ENCODE measurements at places on chromosomes 6 and 20.
A peak's percentile ranks its signal among the peaks of the same experiment; 100 is the strongest.

DNA sequence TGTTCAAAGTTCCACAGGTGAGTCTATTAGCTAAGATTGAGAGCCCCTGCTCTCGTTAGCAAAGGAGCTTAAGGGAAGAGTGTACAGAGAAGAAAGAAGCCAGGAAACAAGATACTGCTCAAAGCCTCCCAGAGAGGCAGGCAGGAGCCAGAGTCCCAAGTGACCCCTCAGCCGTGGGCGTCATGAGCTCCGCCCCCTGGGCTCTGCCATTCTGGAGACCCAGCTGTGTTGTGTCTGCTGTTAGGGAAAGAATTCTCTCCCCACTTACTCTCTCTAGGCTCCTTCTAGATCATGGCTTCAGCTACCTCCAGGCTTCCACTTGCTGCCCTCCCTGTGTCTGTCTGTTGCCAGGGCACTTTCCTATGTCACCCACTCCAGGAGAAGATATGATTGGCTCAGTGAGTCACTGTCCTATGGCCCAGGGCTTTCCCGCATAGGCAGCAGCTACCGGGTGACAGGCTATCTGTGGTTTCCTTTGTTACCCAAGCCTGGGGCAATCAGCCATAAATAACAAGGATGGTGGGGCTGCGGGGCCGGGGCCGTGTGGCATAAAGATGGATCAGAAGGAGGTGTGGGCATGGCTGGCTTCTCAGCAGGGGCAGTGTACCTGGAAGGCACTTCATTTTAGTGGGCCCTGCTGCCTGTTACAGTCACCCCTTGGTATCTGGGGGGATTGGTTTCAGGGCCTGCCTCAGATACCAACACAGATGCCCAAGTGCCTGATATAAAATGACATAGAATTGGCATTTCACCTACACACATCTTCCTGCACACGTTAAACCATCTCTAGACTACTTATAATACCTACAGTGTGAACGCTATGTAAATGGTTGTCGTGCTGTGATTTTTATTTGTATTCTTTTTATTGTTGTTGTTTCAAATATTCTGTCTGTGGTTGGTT is 118.9 kb downstream of the ARMC2 start:
- DNase-seq = no peak

- no peak for DNase-seq
Observed at GRCh38 chr6:14313248-14313647, 195.7 kb downstream of the CD83 start.

- DNase-seq = peak; percentile 77
Observed at GRCh38 chr6:47477497-47478232, at the start of gene CD2AP. Gene CD2AP (plus strand): TSS chr6:47477789. CDS start chr6:47478245, 456 bp downstream.

GRCh38 chr6:95741045-95741444 is 163.7 kb downstream of the MANEA start:
- no peak for DNase-seq

DNA sequence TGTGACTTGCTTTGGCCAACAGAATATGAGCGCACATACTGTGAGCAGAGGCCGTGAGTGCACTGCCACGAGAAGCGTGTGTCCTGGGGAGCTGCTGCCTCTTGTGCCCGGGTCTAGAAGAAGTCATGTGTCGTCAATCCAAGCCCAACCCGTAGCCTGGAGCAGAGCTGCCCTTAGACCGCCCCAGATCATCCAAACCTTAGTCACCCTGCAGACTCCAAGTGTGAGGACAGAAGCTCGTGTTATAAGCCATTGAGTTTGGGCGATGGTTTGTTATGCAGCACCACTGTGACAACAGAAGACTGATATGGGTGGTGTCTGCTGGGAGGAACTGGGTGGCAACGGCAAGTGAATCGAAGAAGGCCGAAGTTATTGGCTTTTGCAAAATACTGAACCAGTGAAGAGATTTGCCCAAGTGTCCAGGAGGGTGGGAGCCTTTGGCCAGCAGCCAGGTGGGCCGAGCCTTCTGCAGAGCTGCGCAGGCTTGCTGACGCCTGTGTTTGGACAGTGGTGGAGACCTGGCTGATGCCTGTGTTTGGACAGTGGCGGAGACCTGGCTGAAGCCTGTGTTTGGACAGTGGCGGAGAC is 101.3 kb upstream of the SULF2 start:
- DNase-seq = no peak

GRCh38 chr6:117739869-117740268 is 64.6 kb downstream of the NUS1 start:
- no peak for DNase-seq

DNA sequence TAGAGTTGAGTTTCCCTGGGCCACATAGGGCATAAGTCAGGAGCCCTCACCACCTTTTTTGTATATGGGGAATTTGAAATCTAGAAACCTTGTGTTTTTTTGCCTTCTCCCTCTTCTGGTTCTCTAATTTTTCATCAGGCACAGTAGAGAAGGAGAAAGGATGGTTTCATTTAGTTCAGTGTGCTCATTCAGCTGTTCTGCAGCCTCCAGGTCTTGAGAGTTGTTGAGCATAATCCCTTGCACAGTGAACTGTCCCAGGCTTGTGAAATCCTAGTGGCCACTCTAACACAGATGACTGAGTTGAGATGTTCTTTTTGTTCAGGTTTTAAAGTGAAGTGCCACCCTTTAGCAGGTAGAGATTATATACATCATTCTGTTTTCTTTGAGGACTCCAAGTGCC is 183.5 kb downstream of the CDKAL1 start:
- DNase-seq = no peak

- no peak for DNase-seq
Observed at GRCh38 chr20:4601630-4602296, 119.9 kb upstream of the PRND start.

GRCh38 chr6:161369339-161369738 is 95.5 kb upstream of the AGPAT4 start:
- DNase-seq = no peak

DNA sequence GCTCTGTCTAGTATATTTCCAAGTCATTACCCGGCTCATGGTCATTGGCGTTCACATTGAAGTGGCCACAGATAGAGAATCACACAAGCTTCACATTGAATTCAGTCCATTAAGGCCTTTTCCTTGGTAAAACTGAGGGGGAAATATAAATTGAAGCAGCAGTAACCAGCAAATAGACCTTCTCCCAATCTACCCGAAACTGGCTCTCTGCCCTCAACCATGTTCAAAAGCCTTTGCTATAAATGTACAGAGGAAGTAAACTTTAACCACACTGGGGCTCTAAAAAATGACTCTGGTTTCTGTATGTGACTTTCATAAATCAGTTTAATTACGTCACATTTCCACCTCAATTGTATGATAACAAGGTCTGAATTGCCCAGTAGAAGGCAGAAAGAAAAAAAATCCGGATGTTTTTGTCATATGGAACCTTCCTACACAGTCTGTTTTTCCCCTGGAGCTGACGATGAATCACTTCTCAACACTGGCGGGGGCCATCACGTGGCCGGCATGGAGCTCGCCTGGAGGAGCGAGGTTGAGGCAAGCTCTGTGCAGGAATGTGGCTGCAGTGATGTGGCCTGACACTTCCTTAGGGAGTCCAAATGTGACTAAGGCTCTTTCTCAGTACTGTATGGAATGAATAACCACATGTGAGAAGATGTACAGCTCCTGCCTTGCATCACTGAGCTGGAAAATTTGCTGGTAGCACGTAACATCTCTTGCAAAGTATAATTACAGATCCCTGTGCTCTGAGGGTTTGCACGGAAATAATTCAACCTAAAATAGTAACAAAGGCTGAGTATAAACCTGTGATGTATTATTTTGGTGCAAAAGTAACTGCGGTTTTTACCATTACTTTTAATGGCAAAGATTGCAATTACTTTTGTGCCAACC is 58.6 kb upstream of the SNX9 start:
- peak; percentile 57 for DNase-seq

DNA sequence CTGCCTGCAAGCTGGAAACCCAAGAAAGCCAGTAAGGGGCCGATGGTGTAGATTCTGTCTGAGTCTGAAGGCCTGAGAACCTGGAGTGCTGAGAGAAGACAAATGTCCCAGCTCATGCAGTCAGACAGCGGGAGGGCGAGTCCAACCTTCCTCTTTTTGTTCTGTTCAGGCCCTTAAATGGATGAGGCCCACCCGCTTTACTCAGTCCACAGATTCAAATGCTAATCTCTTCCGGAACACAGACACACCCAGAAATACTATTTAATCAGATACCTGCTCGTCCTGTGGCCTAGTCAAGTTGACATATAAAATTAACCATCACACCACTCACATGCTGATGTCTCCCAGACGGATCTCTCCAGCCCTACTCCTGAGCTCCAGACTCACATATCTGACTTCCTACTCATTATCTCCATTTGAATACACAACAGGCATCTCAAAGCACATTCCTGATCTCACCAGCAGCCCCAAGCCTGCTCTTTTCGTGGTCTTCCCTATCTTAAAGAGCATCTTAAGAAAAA is 26.7 kb upstream of the SRC start:
- no peak for DNase-seq

DNA sequence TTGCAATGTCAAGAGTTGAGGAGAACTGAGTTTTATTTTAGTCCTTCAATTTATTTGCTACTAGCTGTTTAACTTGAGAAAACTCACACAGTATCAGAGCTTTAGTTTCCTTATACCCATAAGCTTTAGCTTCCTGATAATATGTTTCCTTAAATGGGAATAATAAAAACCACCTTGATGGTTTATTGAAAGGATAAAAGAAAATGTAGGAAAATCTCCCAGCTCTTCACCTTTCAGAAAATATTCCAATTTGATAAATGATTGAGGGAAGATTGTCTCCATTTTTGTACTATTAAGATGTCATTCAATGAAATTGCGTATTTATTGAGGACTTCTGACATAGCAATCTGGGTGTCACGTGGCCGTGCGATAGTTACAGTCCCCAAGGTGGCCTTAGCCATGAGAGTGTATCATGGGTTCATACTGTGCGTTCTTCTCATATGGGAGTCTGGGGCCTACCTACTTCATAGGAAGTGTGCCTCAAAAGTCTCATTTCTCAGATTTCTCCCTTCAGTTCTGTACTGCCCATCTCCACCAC is 296.3 kb upstream of the BMP2 start:
- DNase-seq = no peak

DNA sequence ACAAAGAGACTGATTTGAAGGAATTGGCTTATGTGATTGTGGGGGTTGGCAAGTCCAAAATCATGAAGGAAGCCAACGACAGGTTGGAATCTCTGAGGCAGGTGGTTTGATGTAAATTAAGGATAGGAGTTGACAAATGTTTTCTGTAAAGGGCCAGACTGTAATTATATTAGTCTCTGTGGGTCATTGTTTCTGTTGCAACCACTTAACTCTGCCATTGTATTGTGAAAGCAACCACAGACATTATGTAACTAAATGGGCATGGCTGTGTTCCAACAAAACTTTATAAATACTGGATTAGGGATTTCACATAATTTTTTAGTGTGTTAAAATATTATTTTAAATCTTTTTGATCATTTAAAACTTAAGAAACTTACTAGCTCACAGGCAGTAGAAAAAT is 199.2 kb upstream of the MYLIP start:
- no peak for DNase-seq

- DNase-seq = peak; percentile 81
Observed at GRCh38 chr20:407953-408842, at the start of gene RBCK1. Gene RBCK1 (plus strand): TSS chr20:408299. CDS start chr20:408758, 459 bp downstream.

GRCh38 chr6:16205377-16206144 is 32.8 kb upstream of the GMPR start:
- DNase-seq = no peak

GRCh38 chr6:137219664-137220252 is 573 bp upstream of the IFNGR1 start:
- no peak for DNase-seq

DNA sequence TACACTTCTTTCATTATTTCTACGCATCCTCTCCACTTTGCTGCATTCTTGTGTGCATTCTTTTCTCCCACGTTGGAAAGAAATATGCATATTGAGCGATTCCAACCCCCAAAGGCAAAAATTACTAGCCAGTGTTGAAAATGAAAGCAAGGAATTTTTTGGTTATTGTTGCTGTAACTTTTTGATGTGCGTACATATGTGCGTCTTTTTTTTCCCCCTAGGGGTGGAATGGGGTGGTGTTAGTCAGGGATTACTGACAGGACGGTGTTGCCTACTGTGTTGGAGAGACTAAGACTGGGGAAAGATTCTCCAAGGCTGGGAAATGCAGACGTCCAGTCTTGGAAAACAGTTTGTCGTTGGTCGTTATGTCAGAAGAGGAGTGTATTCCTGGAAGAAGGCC is 44.2 kb upstream of the ESR1 start:
- DNase-seq = no peak

GRCh38 chr6:125307964-125308615 is 6.3 kb upstream of the HDDC2 start:
- no peak for DNase-seq

GRCh38 chr6:35491558-35492257 is 5.2 kb downstream of the TEAD3 start:
- DNase-seq = no peak

GRCh38 chr6:99064834-99065233 is 117.1 kb upstream of the FBXL4 start:
- DNase-seq = no peak

DNA sequence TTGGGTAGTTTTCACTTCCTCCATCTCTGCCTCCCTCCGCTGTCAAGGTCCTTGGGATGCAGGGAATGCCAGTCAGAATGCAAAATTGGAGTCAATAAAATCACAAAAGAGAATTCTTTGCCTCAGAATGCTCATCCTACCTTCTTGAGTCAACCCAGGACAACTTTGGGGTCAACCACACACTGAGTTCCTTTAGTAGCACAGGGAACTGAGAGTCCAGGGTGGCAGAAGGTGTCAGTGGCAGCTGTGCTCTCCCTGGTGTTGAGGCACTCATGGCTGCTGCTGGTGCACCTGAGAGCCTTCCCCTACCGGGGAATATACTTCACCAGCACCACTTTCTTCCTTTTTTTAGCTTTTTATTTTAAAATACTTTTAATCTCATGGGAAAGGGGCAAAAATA is 829 bp upstream of the NOTCH4 start:
- DNase-seq = no peak

DNA sequence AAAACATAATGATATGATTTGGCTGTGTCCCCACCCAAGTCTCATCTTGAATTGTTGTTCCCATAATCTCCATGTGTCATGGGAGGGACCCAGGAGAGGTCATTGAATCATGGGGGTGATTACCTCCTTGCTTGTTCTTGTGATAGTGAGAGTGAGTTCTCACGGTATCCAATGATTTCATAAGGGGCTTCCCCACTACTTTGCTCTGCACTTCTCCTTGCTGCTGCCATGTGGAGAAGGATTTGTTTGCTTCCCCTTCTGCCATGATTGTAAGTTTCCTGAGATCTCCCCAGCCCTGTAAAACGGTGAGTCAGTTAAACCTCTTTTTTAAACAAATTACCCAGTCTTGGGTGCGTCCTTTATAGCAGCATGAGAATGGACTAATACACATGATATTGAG is 156.8 kb upstream of the PLCB4 start:
- no peak for DNase-seq

DNA sequence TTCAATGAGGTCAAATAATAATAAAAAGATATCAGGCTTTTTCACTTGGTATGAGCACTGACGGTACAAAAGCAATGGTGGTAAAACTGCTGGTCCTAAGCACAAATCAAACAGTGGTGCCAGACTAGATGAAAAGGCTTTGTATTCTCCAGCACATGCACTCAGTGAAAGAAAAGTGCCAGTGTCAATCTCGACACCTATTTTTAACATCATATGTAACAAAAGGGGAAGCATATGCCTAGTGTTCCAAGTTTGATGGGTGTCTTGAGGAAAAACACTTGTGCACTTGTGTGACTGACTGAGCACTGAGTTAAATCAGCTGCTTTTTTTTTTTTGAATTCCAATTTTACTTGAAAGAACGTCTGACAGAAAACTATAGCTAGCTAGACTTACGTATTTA is 27.3 kb downstream of the MED23 start:
- DNase-seq = no peak

GRCh38 chr6:87214831-87215230 is 59.5 kb downstream of the ZNF292 start:
- no peak for DNase-seq
